ENCODE measurements at places on chromosomes 4 and X. TPM values are rescaled to one million over a fixed set of nuclear protein-coding genes. Genes with fewer than 3 reads are reported as not detected.

Gene ART3
- not detected for total RNA-seq

Gene OPHN1
- total RNA-seq: 0.03 TPM

Gene CT45A3
- total RNA-seq: not detected

Gene POU3F4
- total RNA-seq: not detected

Gene PLP1
- not detected for total RNA-seq

Gene RBMXL3
- not detected for total RNA-seq

Gene LRAT
- not detected for total RNA-seq

Gene ERAS
- not detected for total RNA-seq

Gene PCYT1B
- not detected for total RNA-seq

Gene CSN2
- total RNA-seq: not detected

Gene TCP11X2
- not detected for total RNA-seq

Gene GSPT2
- 6.4 TPM for total RNA-seq

- no peak for DNase-seq
These were observed 37.5 kb downstream of the USP9X start for GRCh38 chrX:41122664-41123257.

DNA sequence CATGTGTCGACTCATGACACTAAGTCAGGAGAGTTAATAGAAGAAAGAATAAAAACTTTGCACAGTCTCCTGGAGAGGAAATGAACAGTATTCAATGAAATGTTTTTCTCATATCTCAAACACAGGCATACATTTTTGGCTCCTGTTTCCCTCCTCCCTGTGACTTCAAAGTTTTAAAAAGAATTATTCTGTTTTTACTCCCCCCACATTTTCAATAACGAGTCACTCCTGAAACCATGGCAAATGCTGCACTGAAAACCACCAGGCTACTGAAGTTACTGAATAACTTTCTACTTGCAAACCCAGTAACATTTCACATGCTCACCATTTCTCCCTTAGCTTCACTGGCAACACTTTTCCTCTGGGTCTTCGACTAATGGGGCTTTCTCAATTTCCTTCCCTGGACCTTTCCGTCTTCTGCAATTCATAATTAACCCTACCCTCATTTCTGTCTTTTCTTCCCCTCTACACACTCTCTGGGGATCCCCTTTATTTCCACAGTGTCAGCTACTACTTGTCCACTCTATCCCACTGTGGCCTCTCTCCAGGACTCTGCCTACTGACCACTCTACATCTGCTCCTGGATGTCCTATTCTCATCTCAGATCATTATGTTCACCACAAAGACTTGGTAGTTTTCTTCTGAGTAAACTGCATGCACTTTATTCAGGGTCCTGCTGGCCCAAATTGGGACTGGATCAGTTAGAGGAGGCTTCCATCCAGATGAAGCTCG, 225.8 kb upstream of the ETNPPL start:
- DNase-seq: no peak

GRCh38 chr4:89929425-89930159, 34.9 kb downstream of the MMRN1 start:
- no peak for DNase-seq

DNA sequence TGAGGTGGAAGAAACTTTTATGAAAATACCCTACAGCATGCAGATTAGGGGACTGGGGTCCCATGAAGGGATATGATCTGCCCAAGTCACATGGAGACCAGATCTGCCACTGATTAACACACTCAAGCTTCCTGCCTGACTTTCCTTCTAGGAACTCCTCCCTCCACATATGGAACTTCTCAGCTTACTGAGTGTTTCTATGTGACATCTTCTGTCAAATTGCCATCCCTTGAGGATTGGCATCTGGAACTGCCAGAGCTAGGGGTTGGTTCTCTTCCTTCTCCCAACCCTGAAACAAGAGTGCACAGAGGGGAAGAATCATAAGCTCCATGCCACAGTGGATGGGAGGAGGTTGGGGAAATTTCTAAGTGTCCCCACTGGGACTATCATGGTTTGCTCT, 150.6 kb upstream of the MBNL3 start:
- no peak for DNase-seq

- DNase-seq: no peak
These were observed 16.7 kb downstream of the TMEM175 start for GRCh38 chr4:948936-949300.

- DNase-seq: no peak
These were observed 45.8 kb downstream of the DCLK2 start for GRCh38 chr4:150123796-150124677.

GRCh38 chr4:133146574-133147241, 2.4 kb upstream of the PCDH10 start:
- DNase-seq: no peak

DNA sequence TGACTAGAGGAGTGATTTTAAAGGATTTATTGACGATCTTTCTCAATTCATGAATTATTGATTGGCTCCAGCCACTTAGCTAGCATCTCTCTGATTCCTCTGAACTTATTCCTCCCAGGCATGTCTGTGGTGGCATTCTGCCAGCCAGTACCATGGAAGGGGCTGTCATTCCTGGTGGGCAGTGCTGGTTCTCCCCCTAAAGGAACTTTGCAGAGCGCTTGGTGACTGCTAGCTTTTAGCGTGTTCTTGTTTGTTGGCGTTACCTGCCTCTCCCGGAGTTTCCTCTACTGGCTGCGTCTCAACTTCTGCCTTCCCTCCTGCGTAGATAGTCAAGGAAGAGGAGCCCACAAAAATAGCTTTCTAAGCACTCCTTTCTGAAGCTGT, 19.3 kb downstream of the SRD5A3 start:
- no peak for DNase-seq

DNA sequence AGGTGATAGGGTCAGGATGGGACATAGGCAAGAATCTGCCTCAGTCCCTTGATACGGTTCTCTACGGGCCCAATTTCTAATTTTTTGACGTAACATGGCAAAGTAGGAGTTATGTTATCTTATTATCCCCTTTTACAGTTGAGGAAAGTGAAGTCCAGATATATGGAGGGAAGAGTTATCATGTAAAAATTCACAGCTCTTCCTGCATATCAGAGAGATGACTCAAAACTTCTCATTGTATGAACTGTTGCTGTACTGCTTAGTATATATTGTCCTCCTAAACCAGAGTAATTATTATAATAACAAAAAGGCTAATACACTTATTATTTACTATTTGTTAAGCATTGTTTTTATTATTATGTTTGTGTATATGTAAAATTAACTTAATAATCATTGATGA, 260.5 kb upstream of the IGFBP7 start:
- no peak for DNase-seq

- no peak for DNase-seq
These were observed 68.4 kb downstream of the RLIM start for GRCh38 chrX:74545880-74546523.

GRCh38 chr4:144014808-144015207, 4.4 kb downstream of the GYPB start:
- no peak for DNase-seq

DNA sequence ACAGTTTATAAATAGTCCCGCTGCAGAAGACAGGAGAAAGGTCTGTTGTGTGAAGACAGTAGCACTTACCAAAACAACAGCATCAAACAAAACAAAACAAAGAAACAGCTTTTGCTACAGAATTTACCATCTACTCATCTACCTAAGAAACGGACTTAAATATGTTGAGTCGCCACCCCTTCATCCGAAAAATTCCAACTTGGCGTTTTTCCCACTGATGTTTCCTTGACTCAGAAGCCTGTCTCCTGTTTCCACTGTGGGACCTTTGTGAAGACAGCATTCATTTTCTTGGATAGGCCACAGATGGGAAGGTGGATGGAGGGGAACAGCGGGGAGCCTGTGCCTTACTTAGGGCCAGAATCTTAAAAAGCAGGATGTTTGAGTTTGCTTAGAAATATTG, 1.3 kb upstream of the ITM2A start:
- DNase-seq: no peak

DNA sequence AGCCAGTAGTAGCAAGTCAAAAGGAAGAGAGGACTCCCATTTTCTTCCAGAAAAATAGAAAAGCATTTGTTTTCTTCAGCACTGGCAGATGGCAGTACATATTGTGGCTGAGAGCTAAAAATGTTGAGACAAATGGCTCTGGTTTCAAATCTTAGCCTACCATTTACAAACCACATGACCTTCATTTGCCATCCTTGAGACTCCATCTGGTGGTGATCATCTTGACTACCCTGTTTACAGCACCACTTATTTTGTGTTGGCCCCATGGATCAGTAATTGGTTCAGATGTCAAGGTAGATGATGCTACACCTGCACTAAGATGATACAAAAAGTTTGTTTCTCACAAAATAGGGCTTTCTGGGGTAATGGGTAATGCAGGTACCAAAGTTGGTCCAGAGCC, 951.8 kb upstream of the IGFBP7 start:
- DNase-seq: no peak

DNA sequence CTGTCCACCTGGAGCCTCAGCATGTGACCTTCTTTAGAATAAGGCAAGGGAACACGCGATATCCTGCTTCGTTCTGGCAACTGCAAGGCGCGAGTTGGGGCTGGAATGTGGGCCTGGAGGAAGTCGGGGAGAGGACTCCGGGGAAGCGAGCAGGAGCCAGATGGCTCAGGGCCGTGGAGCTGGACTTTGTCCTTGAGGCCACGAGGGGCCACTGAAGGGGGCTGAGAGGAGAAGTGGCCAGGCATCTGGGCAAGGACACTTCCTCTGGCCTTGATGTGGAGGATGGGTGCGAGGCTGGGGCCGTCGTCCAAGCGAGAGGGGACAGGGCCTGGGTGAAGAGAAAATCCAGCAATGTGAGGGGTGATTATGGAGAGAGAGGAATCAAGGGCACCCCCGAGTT, 12.2 kb upstream of the DUSP9 start:
- no peak for DNase-seq

GRCh38 chr4:88196013-88196365, 37.5 kb upstream of the ABCG2 start:
- DNase-seq: no peak

GRCh38 chr4:28822163-28822562, 1898.0 kb upstream of the PCDH7 start:
- no peak for DNase-seq
